ENCODE measurements at places on chromosomes 7 and 10.

GRCh38 chr7:116018731-116019130, 11.8 kb downstream of the TFEC start:
- no peak for DNase-seq

- no peak for DNase-seq
These were observed 32.1 kb downstream of the ADCYAP1R1 start for GRCh38 chr7:31084226-31084625.

- no peak for DNase-seq
These were observed 292.5 kb downstream of the WDR37 start for GRCh38 chr10:1348773-1349050.

DNA sequence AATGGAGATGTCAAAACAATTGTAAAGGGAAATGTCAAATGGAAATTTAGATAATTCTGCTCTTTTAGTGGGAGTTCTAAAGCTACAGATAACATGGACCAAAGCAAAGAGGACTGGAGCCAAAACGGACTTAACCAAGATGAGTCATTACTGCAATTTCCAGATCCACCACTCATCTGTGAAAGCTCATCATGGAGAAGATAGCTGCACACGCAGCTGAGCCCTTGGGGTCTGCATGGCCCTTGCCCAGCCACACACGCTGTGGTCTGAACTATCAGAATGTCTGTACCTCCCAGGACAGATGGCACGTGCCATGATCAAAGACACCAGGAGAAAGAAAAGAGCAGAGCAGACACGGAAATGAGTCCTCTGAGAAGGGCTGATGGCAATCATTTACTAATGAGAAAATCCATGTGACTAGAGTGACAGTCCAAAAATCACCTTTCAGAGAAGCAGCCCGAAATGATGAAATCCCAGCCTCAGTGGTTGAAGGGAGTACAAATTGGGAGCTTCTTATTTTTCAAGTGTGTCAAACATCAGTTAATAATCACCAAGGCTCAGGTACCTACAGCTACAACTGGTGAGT, 177.9 kb upstream of the MGMT start:
- no peak for DNase-seq

DNA sequence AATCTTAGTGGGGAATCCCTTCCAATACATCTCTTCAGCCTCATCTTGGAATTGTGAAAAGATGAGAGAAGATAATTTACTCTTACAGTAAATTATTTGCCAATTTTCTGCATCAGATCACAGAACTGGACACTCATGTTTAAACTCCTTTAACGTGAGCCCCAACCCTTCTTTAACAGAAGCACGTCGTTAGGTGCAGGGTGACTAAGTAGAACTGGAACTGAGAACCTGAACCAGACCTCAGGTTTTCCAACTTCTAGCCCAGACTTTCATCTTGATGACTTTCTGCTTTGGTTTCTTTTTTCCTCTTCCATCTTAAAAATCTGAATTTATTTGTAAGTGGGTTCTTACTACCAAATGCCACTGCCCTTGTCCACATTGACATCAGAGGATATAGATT, 57.2 kb upstream of the LYZL2 start:
- DNase-seq, result no peak

DNA sequence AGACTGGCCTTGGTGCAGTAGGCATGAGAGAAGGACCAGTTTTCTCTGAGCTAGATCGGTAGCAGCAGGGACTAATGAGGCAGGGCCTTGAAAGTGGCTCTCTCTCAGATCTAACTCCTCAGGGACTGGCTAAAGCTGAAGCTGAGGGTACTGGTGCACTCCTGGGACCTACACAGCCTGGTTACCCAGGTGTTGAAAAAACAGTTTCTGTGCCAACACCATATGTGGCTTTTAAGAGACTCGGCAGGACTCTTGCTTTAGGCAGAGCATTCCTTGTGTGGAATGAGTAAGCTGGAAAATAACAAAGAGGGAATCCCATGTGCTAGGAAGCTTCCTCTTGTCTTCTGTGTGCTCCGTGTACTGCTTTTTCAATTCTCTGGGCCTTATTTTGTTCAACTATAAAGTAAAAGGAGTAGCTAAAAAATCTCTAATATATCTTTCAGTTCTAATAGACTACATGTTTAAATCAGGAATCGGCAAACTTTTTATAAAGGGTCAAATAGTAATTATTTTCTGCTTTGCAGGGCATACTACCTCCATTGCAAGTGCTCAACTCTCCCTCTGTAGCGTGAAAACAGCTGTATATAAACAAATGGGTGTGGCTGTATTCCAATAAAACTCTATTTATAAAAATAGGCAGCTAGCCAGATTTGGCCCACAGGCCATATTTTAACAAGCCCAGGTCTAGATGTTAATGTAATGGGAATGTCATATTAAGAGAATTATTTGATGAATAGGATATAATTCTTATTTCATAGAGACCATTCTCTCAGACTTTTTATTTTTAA, 186.1 kb upstream of the KAT6B start:
- DNase-seq, result peak; percentile 28

- DNase-seq, result no peak
These were observed 42.1 kb downstream of the EBF3 start for GRCh38 chr10:129921801-129922597.

GRCh38 chr7:142899661-142900060, 14.1 kb upstream of the TRPV6 start:
- DNase-seq, result no peak

DNA sequence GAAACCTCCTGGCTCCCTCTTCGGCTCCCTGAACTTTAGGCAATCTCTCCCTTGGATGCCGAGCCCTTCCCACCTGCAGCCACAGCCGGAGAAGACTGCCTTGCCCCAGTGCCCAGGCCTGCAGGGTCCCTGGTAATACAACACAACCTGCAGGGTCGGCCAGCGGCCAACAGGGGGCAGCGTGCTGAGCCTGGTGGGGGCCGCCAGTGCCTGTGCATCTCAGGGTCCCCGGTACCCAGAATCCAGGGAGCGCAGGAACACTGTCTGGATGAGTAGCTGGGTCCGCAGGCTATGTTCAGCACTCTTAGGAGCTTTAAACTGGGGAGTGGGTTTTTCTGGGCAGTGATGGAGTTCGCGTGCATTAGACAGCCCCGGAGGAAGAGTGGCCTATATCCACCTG, 17.5 kb upstream of the C10orf71 start:
- DNase-seq, result no peak

DNA sequence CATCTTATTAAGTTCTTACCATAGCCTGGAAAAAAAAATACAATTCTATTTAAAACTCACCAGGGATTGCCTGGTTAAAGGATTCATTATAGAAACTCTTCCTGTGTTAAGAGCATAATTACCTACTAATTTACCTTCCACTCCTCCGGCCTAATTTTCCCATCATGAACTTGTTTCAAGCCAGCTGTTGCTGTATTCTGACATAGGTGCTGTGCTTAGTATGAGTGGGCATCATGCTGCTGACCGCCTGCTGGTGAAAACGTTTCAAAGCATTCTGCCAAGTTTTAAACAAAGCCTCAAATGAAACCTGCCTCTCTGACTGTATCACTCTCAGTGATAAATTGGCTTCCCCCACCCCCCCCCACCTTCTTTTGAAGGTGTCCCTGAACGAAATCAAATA, 47.8 kb upstream of the KCNMA1 start:
- DNase-seq, result no peak

DNA sequence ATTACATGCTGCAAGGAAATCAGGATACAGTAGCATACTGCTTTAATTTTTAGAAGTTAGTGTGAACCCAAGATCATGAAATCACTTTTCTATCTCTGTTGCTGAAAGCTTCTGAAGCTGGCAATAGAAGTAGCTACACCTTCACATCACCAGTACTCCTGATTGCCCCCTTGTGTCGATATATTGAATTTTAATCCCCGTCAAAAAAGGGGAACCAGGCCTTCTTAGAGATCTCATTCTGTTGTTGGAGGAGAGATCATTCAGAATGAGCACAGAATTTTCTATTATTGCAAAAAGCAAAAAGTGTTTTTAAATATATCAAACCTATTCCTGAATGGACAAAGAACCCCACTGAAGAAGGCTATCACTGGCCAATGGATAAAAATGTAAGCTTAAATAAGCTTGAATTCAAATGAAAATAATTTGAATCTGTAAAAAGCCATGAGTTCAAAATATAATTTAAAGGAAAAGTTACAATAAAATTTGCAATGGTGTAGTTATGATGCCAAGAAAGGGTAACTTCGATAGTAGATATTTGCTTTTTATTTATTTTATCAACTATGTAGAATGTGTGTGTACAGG, 39.7 kb upstream of the TEX47 start:
- peak; percentile 39 for DNase-seq

GRCh38 chr7:101912716-101913110, 95.3 kb downstream of the CUX1 start:
- DNase-seq, result no peak

DNA sequence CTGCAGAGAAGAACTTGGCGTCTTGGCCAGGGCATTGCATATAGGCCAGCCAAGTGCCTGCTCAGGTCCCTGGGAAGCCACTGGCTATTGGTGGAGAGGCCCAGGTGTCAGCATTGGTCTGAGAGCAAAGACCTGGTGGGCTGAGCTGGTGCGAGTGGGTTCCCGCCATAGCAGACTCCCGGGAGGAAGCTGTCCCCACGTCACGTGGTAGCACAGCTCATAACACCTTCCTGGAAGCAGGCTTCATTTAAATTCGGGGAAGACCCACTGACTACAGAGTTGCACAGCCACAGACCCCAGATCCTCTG, 130.5 kb downstream of the WDR37 start:
- DNase-seq, result no peak

DNA sequence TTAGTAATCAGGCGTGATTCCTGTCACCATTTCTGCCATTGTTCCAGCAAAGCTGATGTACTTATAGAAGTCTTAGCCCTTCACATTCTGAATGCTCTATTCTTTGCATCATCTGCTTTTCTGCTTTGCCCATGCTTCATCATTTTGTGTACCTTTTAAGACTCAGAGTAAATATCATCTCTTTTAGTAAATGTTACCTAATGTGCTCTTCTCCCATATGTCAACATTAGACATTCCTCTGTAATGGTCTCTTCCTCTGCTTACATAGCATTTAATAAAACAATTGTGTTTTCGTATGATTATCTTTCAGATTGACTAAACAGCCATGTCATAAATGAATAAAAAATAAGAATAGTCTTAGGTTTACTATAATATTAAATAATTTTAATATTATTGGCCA, 719.6 kb upstream of the GRM3 start:
- DNase-seq, result no peak

- no peak for DNase-seq
These were observed 98.4 kb downstream of the PIP4K2A start for GRCh38 chr10:22615819-22616499.

DNA sequence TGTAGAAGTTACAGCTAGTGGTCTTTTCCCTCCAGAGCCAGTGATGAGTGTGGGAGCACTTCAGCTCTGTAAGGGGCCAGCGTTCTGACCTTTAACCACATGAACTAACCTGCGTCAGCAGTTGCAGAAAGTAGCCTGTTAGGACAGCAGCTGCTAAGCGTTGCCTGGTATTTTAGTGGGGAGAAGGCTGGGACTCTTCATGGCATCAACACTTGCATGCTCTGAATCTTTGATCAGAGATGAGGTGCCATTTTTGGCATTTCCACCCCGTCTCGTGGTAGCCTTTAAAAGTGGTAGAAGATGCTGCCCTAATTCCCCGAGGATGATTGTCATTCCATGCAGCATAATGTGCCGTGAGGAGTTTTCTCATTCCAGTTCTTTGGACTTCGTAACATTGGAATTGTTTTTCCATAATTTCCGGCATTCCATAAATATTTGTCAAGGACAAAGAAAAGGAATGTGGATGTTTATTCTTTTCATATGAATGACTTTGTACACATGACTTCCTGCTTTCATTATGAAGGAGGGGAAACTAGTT, 92.2 kb downstream of the AVL9 start:
- peak; percentile 99 for DNase-seq

DNA sequence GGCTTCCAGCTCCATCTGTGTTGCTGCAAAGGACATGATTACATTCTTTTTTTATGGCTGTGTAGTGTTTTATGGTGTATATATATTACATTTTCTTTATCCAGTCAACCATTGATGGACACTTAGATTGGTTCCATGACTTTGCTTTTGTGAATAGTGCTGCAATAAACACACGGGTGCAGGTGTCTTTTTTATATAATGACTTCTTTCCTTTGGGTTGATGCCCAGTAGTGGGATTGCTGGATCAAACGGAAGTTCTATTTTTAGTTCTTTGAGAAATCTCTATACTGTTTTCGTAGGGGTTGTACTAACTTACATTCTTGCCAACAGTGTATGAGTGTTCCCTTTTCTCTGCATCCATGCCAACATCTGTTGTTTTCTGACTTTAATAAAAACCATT, 189.7 kb downstream of the ACTR3B start:
- DNase-seq, result no peak

GRCh38 chr10:129945941-129946760, 17.9 kb downstream of the EBF3 start:
- no peak for DNase-seq

- no peak for DNase-seq
These were observed 15.6 kb upstream of the LMTK2 start for GRCh38 chr7:98091061-98091460.

- DNase-seq, result no peak
These were observed 51.7 kb upstream of the MSMB start for GRCh38 chr10:46097576-46098317.

DNA sequence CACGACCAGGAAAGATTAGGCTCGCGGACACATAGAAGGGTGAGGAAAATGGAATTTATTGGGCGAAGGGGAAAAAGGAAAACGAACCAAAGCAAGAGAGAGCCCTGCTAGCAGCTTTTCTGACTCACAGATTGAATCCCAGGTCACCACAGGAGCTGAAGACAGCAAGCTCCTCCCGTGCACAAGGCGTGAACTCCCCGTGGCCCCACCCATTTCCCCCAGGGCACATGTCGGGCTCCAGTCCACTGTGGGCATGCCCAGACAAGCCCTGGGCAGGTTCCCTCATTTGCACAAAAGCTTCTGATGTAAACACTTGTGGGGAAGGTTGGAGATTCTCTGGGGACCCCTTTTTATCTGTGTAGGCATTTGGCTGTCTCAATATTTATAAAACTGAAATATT, 582.4 kb downstream of the SUGCT start:
- DNase-seq, result peak; percentile 88

DNA sequence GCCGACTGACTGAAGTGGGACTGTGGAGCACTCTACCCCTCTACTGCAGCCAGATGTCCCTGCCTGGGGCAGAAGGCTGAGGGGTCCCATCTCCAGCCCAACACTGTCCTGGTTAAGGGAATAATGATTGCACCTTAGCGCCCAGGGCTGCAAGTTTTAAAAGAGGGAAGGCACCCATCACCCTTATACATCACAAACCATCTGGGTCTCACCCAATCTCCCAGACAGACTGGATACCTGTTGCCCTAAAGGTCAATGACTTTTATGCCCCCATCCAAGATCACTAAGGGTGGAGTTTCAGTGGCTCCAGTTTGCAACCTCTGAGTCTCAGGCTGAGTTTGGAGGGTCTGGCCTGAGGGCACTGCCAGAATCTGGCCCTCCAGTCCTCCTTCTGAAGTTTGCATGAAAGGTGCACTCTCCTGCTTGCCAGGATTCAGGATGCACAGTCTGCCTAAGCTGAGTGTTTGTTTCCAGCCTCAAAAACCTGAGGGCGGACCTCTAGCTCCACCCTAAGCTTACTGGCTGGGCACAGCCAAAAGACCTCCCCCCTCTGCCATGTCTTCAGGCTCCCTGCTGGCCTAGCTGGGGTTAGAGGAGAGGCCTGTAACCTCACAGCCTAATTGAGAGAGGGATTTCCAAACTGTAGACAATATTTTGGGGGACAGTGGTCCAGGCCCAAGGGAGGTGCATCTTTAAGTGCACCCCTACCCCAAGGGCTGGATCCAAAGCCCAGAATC, 2.5 kb upstream of the EMX2 start:
- DNase-seq, result no peak

- DNase-seq, result peak; percentile 56
These were observed 4.8 kb upstream of the TRDMT1 start for GRCh38 chr10:17206210-17206709.

All from choroid plexus epithelial cell (primary cell).